ENCODE measurements at places on chromosomes 16 and 17.

- no peak for DNase-seq
These were observed 5.2 kb downstream of the BAIAP2 start for GRCh38 chr17:81039854-81040758.

DNA sequence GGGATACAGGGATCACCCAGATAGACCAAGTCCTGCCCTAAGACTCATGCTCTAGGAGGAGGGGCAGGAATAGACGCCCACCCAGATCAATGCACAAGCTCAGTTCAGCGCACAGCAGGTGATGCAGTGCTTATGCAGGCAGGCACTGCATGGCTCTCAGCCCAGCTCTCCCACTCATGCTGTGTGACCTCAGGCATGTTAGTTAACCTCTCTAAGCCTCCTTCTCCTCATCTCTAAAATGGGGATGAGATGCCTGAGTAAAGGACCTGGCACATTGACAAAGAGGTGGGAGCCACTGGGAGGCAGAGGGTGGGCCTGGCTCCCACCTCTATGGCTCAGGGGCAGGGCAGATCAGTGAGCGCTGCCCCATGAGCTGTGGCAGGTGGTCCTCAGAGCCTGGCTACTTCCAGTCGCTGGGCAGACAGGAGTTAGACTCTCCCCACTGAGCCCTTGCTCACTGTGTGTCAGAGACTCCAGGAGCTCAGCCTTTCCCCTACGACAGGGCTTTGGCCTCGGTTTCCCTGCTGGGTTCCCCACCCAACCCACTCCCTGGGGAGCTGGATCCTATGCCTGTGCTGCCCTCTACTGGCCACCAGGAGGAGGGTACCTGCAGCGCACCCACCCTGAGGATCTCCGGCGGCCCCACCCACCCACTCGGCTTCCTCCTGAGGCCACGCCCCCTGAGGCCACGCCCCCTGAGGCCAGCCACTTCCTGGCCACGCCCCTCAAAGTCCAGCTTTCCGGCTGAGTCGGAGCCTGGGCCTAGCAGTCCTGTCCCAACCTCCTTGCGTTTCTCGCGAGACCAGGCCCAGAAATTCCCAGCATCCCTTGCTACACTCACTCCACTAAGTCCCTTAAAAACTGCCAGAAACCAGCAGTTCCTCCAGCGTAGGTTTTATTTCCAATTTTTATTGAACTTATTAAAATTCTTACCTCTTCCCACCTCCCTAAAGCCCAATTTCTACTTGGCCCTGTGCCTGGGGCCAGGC lies 196.1 kb downstream of the GSG1L start:
- peak; percentile 45 for DNase-seq

GRCh38 chr17:36613155-36613554 lies 11.8 kb downstream of the MRM1 start:
- no peak for DNase-seq

DNA sequence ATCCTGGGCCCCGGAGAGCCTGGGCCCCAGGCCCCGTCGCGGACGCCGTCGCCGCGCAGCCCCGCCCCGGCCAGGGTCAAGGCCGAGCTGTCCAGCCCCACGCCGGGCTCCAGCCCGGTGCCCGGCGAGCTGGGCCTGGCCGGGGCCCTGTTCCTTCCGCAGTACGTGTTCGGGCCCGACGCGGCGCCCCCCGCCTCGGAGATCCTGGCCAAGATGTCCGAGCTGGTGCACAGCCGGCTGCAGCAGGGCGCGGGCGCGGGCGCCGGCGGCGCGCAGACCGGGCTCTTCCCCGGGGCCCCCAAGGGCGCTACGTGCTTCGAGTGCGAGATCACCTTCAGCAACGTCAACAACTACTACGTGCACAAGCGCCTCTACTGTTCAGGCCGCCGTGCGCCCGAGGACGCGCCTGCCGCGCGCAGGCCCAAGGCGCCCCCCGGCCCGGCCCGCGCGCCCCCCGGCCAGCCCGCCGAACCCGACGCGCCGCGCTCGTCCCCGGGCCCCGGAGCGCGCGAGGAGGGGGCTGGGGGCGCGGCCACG lies 36.8 kb upstream of the ZC3H18 start:
- no peak for DNase-seq

- DNase-seq, result no peak
These were observed 3.9 kb upstream of the COL1A1 start for GRCh38 chr17:50205111-50205962.

DNA sequence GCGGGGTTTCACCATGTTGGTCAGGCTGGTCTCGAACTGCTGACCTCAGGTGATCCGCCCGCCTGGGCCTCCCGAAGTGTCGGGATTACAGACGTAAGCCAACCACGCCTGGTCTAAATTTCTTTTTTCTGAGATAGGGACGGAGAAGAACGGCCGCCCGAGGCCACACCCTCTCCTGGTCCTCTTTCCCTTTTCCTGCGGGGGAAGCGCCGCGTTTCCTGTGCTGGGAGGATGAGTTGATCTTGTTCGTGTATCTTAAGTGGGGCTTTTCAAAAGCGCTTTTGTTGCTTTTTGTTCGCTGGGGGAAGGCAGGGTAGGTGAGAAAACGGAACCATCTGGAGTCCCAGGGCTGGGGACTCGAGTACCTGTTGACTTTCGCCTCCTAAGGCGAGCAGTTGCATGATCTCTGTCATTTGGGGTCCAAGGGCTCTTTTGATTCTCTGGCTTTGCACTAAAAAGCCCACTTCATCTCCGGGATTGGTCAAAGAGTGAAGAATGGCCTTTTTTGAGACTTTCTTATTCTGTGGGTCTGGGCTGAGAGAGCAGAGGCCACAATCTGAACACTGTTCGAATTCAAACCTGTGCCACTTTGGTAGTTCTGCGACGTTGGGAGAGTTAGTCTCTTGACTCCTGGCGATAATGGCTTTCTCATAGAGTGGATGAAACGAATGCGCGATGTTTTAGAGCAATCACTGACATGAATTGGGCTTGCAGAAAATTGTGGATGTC lies 1.3 kb downstream of the FUS start:
- no peak for DNase-seq

- DNase-seq, result no peak
These were observed 82.3 kb downstream of the RPA1 start for GRCh38 chr17:1912146-1912545.

DNA sequence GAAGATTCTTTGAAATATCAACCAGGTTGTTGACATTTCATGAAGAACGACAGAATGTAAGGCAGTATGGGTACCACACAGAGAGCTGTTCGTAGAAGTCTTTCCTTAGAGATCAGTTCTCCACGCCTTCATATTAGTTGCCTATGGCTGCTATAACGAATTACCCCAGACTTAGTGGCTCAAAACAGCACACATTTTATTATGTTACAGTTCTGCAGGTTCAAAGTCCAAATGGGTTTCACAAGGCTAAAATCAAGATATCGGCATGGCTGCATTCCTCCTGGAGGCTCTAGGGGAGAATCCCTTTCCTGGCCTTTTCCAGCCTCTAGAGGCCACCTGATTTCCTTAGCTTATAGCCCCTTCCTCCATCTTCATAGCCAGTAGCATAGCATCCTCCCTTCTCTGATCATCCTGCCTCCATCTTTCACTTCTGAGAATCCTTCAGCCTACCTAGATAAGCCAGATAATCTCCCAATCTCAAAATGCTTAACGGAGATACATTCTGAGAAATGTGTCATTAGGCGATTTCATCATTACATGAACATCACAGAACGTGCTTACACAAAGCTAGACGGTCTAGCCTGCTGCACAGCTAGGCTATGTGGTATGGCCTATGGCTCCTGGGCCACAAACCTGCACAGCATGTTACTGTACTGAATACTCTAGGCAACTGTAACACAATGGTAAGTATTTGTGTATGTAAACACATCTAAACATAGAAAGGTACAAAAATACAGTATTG lies 26.0 kb downstream of the ERCC4 start:
- DNase-seq, result no peak

GRCh38 chr16:31260136-31260931 lies 559 bp downstream of the ITGAM start:
- DNase-seq, result no peak

GRCh38 chr17:4789701-4789950 lies 862 bp downstream of the GLTPD2 start:
- DNase-seq, result no peak

GRCh38 chr17:50923611-50924010 lies 57.5 kb upstream of the TOB1 start:
- DNase-seq, result peak; percentile 66

DNA sequence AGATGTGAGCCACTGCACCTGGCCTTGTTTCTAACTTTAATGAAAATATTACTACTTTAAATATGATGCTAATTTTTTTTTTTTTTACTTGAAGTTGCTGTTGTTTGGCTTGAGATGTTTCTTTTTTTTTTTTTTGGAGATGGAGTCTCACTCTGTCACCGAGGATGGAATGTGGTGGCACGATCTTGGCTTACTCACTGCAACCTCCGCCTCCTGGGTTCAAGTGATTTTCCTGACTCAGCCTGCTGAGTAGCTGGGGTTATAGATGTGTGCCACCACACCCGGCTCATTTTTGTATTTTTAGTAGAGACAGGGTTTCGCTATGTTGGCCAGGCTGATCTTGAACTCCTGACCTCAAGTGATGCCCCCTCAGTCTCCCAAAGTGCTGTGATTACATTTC lies 23.6 kb downstream of the IGSF6 start:
- DNase-seq, result no peak

DNA sequence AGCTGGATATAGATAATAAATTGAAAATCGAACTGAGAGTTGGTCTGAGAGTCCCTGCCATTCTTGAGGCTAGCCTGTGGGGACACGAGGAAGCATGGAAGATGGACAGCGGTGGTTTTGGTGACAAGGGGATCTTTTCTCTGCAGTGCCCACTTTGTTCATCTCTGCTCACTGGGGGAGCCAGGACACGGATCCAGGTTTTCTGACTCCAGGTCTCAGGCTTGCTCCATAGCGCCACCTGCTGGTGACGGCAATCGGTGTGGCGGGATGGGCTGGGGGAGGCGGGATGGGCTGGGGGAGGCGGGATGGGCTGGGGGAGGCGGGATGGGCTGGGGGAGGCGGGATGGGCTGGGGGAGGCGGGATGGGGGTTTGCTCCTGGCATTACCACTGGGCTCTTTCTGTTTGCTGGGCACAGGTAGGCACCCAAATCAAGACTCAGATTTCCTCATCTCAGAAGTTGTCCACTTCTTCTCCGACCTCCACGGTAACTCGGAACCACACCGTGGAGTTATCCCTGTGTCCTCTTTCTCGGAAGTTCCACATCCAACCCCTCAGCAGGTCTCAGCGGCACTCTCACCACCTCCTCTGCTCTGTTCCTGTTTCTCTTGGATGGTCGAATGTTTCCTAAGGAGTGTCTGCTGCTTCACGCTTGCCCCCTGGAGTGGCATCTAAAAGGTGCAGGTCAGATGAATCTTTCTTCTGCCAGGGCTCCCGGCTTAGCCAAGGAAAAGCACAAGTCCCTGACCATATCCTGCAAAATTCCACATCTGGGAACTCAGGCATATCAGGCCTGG lies 142.4 kb downstream of the CYLD start:
- no peak for DNase-seq

DNA sequence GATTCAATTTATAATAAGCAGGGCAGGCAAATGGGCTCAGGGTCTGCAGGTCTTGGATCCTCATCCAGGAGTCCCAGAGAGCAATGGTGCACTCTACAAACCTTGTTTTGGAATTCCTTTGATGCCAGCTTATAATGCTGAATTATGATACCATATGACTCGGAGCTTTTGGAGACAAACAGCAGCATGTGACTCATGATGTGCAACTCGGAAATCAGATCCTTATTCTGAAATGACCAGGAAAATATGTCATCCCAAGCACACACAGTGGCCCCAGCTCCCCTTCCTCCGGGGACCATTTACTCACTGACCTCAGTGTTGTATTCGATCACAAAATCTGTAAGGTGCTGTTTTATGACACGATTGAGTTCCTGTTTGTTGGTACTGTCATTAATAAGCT lies 20.2 kb upstream of the UMOD start:
- no peak for DNase-seq

DNA sequence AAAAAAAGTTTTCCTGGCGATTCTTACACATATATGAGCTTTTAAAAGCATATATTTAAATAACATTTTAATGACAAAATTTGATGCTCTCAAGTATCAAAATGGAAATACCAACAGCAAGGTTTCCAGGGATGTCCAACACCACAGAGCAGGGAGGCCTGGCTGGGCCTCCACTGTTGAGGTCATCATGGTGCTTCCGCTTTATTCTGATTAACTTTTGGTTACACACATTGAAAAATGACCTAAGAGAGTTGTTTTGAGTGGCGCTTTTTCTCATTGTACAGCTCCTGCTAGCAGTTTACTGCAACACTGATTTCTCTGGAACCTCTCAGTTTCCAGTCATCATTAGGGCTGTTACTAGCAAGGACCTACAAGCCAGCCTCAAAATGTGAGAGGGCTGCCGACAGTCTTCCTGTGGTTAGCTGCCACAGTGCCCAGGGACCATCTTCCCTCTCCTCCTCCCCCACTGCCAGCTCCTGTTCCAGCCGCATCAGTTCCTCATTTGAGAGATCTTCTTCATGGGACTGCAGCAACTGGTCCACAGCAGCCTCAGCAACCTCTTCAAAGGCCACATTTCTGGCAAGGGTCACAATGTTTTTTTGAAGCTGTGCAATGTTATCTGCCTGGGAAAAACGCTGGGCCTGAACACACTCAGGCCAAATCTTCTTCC lies 21.3 kb downstream of the DEF8 start:
- DNase-seq, result no peak

DNA sequence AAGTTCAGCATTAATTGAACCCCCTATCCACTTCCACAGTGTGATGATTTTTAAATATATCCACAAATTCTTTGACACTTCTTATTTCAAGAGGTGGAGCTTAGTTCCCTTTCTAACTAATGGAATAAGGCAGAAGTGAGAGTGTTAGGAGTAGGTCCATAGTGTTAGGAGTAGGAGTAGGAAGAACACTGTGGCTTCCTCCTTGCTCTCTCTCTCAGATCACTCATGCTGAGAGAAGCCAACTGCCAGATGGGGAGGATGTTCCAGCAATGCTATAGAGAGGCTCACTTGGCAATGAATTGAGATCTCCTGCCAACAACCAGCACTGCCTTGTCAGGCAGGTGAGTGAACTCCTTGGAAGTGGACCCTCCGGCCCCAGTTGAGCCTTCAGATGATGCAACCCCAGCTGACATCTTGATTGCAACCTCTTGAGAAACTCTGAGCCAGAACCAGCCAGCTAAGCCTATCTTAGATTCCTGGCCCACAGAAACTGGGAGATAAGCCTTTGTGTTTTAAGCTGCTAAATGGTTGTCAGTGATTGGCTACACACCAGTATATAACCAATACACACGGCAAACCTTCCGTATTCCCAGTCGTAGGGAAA lies 44.3 kb downstream of the SPECC1 start:
- DNase-seq, result no peak

DNA sequence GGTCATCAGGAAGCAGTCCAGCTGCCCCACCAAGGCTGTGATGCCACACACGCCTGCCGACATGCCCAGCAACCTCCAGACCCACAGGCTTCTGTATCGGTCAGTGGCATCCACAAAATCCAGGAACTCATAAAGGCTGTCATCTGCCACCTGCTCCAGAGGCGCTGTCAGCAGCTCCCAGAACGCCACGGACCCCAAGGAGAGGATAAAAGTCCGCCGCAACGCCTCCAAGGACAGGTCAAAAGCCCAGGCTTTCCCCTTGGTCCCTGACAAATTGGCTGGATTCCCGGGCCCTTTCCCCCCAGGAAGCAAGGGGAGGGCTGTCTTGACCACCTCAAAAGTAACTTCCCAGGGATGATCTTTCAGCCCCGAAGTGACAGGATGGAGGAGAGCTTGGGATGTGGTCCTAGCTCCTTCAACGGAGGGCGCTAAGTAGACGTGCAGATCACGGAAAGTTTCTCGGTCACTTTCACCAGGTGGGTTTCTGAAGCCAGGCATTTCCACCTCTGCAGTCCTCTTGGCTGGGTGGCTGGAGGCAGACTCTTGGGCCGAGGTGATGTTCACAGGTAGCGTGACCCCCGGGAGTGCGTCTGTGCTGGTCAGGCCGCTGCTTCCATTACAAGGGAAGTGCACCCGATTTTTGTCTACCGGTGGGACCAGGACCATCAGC lies 854 bp downstream of the MFSD6L start:
- DNase-seq, result no peak

GRCh38 chr17:17845046-17845775 lies 8.4 kb upstream of the SREBF1 start:
- no peak for DNase-seq
